ENCODE measurements at places on chromosomes 16 and 17.
A peak's percentile ranks its signal among the peaks of the same experiment; 100 is the strongest.

- no peak for DNase-seq
Observed at GRCh38 chr16:70708366-70709246, 22.8 kb upstream of the MTSS2 start.

DNA sequence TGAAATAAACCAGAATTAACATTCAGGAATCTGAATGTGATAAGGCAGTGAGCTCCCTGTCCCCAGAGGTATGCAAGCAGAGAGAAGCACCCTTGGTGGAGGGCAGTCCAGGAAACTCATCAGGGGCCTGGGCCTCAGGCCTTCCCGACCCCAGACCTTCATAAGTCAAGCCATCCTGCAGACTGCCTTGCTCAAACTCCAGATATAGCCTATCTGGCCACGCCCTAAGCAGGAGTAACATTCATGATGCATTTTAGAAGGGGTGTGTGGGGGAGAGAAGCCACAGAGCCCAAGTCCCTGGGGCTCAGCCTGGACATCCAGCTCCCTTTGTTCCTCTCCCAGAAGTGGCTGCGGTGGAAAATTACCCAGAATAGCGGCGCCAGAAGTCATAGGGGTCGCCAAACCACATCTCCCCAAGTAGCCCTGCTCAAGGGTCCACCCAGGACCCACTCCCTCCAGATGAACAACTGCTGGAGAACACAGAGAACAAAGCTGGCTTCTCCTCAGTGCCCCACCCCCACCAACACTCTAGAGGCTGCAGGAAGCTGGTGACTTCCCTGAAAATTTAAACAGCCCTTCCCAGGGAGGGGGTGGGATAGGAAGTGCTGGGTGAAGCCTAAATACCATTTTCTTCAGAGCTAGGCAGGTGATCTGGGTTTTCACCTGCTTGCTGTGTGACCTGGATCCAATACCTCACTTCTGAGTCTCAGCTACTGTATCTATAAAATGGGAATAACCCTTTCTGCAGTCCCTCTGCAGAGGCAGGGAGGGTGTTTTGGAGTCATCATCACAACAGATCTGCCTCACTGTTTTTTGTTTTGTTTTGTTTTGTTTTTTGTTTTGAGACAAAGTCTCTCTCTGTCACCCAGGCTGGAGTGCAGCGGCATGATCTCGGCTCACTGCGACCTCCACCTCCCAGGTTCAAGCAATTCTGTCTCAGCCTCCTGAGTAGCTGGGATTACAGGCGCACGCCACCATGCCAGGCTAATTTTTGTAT is 1.5 kb upstream of the SREBF1 start:
- DNase-seq: peak; percentile 69

- no peak for DNase-seq
Observed at GRCh38 chr17:47298712-47299111, 25.0 kb upstream of the EFCAB13 start.

- no peak for DNase-seq
Observed at GRCh38 chr17:17900615-17901520, 64.1 kb upstream of the SREBF1 start.

DNA sequence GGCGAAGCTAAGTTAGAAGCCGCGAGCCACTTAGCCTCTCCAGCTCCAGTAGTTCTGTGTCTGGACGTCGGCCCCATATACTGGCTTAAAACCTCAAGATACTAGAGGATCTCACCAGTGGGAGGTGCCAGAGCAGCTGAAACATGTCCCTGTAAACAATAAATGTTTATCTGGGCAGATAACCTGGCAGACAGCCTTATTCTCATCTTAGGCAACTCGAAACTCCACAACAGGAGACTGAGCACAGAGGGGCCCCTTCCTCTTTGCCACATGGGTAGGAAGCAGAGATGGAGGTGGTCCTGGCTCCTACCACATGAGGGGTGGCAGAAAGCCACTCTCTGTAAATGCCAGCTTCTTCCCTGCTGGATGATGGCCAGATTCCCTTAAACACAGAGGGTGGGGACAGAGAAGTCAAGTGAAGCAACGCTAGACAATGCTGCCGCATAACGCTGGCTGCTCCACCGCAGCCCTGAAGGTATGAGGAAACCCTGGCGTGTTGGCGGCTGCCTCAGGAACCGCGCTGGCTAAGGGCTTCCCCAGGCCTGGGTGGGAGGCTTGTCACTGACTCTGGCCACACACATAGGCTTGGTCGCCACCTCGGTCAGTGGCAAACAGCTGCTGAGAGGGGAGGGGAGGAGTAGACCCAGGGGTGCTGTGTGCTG is 67.9 kb downstream of the HIC1 start:
- no peak for DNase-seq

- DNase-seq: no peak
Observed at GRCh38 chr17:44549686-44550085, 7.6 kb upstream of the FZD2 start.

DNA sequence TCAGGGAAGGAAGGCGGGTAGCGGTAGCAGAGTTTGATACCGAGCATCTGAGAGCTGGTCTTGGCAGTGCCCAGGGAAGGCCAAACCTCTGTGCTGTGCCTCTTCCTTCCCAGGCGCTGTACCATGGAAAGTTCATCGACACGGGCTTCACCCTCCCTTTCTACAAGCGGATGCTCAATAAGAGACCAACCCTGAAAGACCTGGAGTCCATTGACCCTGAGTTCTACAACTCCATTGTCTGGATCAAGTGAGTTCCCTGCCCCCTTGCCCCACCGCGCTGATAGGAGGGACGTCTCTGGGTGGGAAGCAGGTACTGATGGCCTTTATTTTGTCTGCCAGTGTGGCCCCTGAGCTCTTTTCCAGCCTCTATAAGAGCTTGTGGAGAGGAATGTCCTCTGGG is 15.4 kb upstream of the CLEC18A start:
- no peak for DNase-seq

DNA sequence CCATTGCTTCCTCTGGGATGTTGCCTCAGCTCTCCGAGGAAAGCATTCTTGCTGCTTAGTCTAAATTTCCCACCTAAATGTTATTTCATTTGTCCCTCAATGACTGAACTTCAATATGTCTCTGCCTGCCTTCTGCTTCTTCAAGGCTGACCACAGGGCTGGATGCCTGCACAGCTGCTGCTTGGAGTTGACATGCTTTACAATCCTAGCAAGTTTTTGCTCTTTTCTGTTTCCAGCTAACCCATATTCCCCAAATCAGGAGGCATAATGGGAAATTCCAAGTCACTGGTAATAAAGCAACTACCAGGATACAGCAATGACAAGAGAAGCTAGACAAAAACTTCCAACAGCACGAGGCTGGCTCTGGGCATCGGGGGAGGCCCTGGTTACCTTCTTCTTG is 48.9 kb downstream of the GTF3C1 start:
- DNase-seq: no peak

- no peak for DNase-seq
Observed at GRCh38 chr17:77286641-77287431, 146.1 kb downstream of the SEC14L1 start.

All from activated naive CD4-positive, alpha-beta T cell treated with anti-CD3 and anti-CD28 coated beads for 36 hours (primary cell).